NCI-H1092 treated with DMSO at 0.1 percent for 48 hours (cell line): ENCODE measurements at places on chromosomes 6 and 20.
A peak's percentile ranks its signal among the peaks of the same experiment; 100 is the strongest.

DNA sequence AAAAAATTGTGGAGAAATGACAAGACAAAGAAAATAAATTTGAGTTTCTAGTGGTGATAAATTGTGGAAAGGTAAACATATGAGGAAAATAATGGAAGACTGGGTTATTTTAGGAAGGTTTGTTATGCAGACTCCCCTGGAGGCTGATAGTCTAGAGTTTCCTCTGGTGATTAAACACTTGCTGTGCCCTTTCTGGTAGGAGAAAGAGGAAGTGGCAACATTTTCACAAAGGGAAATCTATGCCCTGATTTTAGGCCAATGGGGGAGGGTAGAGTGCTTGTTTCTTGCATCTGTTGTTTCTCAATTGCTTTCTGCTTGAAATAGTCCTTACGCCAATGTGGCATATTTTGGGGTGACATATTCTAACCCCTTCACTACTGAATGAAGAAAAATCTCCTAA is 129.1 kb upstream of the DOK5 start:
- DNase-seq, result no peak

GRCh38 chr20:48150568-48150967 is 365.3 kb upstream of the SULF2 start:
- no peak for DNase-seq

GRCh38 chr6:169994739-169995138 is 243.3 kb downstream of the ERMARD start:
- DNase-seq, result no peak

DNA sequence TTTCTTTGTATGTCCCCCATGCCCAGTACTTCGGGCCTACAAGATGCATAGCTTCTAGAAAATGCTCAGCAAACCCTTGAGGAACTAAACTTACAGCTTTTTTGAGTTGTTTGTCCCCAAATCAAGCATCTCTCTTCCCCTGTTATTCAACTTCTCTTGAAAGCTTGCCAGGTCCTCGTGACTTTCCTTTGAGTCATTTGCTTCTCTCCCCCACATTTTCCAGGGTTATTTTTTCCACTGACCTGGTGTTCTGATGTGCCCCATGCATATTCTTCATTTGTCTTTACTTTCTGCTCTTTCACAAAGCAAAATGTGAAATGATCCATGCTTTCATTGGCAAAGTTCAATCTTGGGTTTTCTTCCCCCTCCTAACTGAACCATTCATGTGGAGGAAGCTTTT is 204.8 kb downstream of the TFAP2A start:
- no peak for DNase-seq

GRCh38 chr20:61436283-61436666 is 184.2 kb downstream of the CDH4 start:
- no peak for DNase-seq

DNA sequence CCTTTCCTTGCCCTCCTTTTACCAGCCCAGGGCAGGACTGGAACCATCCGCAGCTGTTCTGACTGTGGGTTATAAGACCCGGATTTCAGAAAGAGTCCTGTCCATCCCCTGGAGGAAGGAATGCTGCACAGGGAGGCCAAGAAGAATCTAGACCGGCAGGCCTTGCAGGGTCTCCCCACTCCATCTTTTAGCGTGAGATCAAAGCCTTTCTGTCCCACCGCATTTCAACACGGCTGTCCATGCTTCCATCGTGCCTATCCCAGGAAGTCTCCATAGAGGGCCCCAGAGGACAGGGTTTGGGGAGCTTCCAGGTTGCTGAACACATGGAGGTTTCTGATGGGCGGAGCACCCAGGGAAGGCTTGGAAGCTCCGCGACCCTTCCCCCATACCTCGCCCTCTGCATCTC is 79.3 kb upstream of the AGPAT4 start:
- peak; percentile 81 for DNase-seq

- DNase-seq, result no peak
These were observed 218.5 kb downstream of the SIM1 start for GRCh38 chr6:100246206-100246605.

DNA sequence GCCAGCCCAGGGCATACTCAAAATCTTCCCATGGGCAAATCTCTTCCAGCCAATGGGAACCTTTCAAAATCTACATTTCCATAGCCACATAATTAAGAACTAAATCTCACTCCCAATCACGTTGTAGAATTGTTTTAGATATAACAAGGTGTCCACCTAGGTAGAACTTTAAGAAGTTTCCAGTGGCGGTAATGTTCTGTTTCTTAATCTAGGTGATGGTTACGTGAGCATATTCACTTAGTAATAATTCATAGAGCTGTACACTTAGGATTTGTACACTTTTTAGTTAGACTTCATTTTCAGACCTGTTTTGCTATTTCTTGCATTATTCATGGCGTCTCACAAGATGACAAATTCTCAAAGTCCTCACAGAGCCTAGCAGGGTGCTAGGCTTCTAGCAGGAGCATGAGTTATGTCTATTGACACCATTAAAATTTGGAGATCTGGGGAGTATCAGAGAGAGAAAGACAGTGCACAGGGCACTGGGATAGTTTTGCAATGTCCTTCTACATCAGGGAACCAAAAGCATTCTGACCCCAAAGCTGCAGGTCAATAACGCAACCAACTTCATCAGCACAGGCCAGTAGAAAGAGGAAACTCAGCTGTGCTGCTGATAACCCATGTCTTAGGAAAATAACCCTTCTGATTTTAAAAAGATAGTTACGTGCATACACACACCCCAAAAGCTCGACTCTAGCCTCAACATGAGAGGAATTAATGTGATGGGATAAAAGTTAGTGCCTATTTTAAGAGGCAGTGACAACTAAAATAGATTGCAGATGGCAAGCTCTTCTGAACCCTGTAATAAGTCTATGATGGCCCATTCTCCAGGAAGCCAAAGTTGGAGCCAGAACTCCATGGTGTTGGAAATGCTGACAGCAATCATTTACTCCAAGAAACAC is 518.1 kb upstream of the JARID2 start:
- no peak for DNase-seq

- no peak for DNase-seq
These were observed 6.4 kb downstream of the TAB2 start for GRCh38 chr6:149323925-149324324.

DNA sequence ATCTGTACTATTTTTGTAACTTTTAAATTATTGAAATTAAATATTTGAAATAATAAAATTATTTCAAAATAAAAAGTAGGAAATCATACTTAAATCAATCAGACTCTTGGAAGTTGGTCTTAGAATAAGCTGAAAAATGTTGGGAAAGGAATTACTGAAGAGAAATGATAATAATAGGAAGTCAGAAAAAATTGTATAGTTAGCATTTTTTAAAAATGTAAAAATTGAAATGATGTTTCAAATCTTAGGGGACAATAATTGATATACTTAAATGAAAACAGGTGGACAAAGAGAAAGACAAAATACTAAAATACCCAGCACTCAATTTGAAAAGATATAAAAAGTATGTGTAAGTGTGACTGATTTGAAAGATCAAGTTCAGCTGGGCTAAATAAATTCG is 186.1 kb downstream of the BMP2 start:
- DNase-seq, result no peak

GRCh38 chr6:23179994-23180393 is 610.6 kb downstream of the HDGFL1 start:
- no peak for DNase-seq

GRCh38 chr6:41455818-41456217 is 90.4 kb upstream of the FOXP4 start:
- no peak for DNase-seq

DNA sequence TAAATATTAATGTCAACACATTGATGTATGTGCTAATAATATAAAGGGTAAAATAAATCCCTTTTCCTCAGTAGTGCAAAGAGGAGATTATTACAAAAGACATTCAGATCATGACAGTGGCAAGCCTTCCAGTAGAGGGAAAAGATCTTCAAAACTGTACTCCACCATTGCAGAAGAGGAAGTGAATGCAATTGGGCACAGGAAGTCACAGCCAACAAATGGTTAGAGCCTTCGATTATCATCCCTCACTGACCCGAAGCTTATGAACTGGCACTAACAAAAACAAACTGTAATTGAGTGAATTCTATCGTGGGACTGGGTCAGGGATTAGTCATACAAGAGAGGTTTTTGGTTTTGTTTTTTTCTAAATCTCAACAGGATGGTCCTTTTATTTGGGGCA is 39.3 kb upstream of the SCGN start:
- no peak for DNase-seq

GRCh38 chr20:32018269-32019155 is 8.3 kb downstream of the CCM2L start:
- peak; percentile 75 for DNase-seq

DNA sequence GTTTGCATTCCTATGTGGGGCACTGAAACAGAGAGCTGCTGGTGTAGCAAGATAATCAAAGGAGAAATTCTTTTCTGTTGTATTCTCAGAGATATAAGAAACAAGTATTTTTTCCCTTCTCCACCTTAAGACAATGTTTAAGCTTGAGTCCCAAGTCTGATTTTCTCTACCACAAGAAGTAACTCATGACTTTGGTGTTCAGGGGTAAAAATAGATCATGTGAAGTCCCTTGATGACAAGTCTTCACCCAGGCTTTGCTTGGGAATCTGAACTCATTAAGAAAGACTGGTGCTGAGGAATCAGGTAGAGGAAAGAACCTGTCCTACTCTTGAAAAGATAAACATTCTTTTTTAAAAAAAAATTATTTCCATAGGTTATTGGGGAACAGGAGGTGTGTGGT is 205.6 kb downstream of the ALDH8A1 start:
- DNase-seq, result no peak

- DNase-seq, result peak; percentile 16
These were observed 44.9 kb downstream of the SNAP25 start for GRCh38 chr20:10263385-10264165.

GRCh38 chr20:22381812-22382416 is 202.5 kb downstream of the FOXA2 start:
- no peak for DNase-seq

GRCh38 chr6:210104-210456 is 82.2 kb upstream of the DUSP22 start:
- no peak for DNase-seq

GRCh38 chr6:1606780-1607515 is 2.8 kb upstream of the FOXC1 start:
- DNase-seq, result no peak

DNA sequence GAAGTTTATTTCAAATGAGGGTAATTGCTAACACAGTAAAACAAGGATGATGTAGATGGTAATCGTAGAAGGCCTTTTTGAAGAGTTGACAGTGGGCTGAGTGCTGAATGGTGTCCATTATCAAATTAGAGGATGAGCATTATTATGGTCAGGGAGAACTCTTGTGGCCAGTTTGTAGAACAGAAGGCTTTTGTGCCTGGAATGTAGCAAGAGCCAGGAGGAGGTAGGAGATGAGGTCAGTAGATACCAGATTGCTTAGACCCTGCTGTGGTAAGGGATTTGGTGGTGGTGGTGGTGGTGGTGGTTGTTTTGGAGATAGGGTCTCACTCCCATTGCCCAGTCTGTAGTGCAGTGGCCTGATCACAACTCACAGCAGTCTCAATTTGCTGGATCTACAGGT is 6.2 kb downstream of the CSE1L start:
- no peak for DNase-seq

- DNase-seq, result no peak
These were observed 9.6 kb downstream of the DLGAP4 start for GRCh38 chr20:36315545-36316351.

GRCh38 chr6:26367114-26367513 is 2.1 kb downstream of the BTN3A2 start:
- no peak for DNase-seq

DNA sequence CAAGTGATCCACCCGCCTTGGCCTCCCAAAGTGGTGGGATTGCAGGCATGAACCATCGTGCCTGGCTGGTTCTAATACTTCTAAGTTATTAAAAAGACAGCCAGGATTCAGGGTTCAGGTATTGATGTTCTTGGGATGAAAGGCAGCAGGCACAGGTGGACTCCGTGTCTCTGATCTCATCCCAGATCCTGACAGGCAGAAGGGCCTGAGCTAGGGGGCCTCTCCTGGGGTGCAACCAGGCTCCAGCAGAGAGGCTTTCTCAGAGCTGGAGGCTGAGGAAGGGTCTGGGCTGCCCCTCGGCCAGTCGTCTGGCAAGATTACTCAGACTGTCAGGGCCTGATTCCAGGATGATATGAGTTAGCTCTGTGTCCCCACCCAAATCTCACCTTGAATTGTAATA is 106.3 kb downstream of the SCML4 start:
- no peak for DNase-seq

GRCh38 chr6:140915103-140915502 is 1217.6 kb upstream of the GJE1 start:
- peak; percentile 87 for DNase-seq

DNA sequence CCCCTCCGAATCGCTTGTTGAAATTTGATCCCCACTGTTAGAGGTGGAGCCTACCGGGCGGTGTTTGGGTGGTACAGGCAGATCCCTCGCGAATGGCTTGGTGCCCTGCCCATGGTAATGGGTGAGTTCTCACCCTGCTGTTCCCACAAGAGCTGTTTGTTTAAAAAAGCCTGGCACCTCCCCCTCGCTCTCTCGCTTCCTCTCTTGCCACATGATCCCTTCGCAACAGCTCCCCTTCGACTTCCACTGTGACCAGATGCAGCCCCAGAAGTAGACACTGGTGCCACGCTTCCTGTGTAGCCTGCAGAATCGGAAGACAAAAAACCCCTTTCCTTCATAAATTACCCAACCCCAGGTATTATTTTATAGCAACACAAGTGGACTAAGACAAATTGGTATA is 292.2 kb upstream of the QKI start:
- no peak for DNase-seq

DNA sequence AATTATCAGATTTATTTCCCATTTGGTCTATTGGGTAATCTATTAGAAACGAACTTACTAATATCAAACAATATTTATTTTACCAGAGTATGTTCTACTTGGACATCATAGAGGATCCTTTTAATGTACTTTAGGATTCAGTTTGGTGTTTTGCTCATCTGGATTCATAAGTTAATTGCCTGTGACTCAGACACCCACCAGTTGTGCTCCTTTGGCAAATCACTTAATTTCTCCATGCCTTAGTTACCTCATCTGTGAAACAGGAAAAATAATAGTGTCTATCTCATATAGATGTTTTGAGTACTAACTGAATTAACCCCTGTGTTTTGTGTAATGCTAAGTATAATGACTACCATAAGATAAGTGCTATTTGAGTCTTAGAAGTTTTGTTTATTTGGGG is 292.1 kb downstream of the LAMA2 start:
- DNase-seq, result no peak

DNA sequence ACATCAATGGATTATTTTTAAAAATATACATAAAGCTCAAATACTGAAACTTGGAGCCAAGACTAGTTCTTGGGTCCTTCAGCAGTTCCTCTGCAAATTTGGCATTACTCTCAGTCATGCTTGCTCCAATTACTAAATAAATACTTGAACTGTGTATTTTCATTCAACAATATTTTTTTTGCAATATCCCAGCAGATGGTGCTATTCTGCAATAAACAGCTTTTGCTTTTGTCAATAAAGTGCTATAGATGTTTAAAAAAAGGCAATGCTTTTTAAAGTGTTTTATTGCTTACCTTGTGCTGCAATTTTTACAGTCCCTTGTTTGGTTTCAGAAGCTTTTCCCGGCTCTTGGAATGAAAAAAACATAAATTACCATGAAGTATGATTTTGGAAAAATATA is 243.4 kb downstream of the TRDN start:
- DNase-seq, result peak; percentile 79
